GM03348 (cell line): ENCODE measurements at places on chromosomes 1 and 21.

DNA sequence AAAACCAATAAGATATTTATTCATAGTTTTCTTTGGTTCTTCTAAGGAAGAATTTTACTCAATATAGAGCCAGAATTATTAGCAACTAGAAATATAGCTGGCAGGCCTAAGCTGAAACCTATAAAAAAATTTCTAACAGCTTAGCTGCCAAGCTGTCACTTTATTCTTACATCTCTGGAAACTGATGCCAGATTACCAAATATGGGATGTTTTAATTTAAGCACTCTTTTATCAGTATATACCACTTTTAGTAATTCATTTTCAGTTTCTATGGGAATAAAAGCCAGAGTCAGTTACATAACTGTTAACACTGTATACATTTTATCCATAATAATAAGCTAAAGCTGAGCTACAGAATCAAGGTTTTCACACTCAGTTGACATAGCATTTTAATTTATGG is 68.7 kb upstream of the MPC2 start:
- no peak for DNase-seq

GRCh38 chr1:192860478-192861185 is 51.8 kb downstream of the RGS2 start:
- no peak for DNase-seq

- DNase-seq: no peak
These were observed 15.4 kb downstream of the POLR3GL start for GRCh38 chr1:145979746-145980456.

GRCh38 chr1:20640183-20640597 is 6.9 kb downstream of the PINK1 start:
- DNase-seq: peak; percentile 77

DNA sequence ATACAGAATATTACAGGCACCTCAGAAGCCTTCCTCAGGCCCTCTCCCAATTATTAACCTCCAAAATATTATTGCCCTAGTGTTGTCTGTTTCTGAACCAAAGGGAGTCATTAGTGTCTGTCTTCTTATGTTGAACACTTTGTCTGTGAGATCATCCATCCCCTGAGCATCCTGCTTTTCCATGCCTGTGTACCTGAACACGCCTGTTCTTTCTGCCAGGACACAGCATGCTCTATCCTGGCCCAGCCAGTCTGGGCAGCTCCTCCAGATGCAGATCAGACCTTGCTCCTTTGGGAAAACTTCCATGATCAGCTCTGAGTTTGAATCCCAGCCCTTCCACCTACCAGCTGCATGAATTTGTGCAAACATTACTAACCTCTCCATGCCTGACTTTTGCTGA is 11.0 kb upstream of the CDC42 start:
- no peak for DNase-seq

GRCh38 chr1:226253933-226254332 is 30.5 kb downstream of the MIXL1 start:
- DNase-seq: no peak

DNA sequence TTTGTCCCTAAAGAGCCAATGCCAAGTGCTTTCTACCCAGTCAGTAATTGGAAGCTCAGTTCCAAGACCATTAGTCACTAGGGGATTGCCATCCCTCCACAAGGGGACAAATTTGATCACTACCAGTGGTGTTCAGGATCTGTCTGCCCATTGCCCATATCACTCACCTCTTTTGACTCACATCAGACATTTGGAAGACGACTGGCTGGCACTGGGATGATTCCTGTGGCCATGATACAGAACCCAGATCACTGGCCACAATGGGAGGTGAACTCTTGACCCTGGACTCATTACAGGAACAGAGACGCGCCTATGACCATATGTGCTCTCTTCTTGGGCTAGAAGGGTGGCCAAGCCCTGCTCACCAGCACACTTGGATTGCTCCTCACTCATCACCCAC is 71.0 kb downstream of the COLGALT2 start:
- no peak for DNase-seq

DNA sequence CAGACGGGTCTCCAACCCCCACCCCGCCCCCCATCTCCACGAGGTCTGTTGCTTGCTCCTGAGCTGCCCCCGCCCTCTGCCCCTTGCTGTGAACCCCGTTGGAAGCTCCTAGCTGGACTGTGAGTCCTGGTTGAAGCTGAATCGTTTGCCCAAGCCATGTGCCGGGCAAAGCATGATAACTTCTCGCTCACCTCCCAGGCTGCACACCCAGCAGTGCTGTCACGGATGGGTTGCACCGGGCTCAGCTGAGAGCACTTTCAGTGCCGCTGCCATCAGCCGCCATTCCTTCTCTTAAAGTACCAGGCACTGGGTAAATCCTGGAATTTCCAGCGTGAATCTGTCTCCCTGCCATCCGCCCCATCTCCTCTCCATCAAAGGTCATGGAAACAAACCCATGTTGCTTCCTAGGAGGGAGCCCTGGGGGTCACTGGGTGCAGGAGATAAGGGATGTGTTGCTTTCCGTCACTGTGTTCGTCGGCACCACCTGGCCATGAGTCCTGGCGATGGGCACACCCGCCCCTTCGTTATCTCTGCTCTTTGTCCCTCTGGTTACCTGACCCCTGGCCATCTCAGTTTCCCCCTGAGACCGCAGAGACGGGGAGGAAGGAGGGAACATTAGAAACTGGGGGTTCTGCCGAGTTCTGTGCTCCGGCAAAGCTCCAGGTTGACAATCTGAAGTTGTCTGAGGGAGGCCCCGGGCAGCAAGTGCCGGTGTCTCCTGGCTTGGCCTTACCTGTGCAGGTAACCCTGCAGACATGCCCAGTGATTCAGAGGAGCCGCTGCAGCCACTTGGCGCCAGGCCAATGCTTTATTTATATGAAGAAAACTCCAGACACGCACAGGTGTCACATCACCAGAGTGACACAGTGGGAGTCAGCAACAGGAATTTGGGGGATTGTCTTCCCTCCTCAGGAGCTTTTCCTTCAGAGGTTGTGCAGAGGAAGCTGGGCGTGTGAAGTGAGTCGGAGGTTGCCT is 2.7 kb downstream of the PDE9A start:
- DNase-seq: no peak

DNA sequence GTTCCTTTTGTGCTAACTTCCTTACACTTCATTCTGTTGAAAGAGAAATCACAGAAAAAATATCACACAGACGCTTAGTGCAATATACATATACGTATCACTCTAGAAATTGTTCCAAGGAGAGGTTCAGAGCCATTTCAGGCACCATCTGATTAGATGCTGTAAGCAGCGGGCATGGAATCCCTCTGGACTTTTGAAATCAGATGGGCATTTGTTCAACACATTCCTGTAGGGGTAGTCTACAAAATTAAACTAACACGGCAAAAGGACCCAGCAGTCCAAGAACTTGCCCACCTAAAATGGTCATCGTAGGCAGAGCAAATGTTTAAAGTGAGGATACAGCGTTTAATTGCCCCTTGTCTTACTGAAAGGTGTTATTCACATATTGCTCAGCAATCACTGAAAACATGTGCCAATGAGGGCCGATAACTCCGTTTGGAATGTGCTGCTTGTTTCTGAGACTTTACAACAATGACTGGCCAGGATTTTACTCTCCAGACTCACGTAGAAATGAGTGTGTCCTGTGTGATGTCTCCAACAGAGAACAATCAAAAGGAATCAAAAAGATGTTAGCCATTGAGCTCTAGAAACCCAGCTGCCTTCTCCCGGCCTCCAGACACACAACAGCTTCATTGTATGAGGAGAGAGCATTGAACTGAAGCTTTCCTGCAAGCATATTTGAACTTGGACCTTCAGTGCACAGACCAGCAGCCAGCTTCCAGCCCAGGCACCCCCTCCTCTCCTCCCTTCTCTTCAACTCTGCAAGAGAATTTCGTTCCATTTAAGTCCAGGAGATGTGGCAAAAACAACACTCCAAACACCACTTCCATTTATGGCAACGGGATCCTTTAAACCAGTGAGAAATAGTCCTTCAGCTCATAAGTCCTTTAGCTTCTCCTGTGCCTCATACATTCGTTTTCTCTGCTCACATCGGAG is 32.1 kb upstream of the ADORA3 start:
- peak; percentile 47 for DNase-seq

- DNase-seq: no peak
These were observed 3.1 kb upstream of the DDR2 start for GRCh38 chr1:162629077-162629627.

DNA sequence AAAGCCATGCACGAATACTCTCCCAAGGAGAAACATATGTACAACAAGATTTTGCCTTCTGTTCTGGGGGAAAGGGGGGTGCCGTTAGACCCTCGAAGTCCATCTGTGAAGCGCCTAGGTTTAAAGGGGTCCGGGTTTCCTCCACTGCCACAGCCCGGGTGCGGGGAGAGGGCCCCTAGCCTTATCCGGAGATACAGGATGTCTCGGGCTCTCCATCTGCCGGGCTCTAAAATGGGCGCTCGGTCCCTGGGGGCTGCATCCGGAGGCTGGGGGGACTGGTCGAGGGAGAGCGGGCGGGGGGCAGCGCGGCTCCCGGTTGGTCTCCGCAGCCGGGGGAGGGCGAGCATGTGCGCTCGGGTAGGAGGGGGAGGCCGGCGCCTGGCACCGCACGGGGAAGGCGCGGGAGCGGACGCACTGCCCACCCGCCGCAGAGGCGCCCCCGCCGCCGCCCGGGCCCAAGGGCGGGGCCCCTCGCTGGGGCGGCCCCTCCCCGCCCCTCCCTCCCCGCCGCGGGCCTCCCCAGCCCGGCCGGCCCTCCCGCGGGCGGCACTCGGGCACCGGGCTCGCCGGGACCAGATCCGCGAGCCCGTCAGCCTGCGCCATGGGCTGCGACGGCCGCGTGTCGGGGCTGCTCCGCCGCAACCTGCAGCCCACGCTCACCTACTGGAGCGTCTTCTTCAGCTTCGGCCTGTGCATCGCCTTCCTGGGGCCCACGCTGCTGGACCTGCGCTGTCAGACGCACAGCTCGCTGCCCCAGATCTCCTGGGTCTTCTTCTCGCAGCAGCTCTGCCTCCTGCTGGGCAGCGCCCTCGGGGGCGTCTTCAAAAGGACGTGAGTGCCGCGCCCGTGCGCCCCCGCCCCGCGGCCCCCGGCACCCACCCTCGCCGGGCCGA is 63.1 kb downstream of the ELK4 start:
- peak; percentile 52 for DNase-seq

DNA sequence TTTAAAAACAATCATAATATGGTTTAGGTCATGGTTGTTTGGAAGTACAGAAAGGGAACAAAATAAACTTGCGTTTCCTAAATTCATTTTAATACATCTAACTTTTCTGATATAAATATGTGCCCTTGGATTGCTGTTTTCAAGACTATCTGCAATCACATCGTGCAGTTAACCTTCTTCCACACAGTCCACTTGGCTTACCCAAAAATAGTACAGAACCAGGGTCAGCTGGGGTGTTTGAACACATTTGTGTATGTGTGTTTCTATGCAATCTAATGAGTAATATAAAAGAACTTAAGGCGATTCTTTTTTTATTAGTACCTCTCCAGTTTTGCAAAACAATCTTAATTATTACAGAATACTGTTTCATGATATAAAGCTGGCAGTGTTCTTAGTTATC is 19.9 kb downstream of the SAMSN1 start:
- no peak for DNase-seq

- no peak for DNase-seq
These were observed 148.7 kb upstream of the NR5A2 start for GRCh38 chr1:199878823-199879222.

DNA sequence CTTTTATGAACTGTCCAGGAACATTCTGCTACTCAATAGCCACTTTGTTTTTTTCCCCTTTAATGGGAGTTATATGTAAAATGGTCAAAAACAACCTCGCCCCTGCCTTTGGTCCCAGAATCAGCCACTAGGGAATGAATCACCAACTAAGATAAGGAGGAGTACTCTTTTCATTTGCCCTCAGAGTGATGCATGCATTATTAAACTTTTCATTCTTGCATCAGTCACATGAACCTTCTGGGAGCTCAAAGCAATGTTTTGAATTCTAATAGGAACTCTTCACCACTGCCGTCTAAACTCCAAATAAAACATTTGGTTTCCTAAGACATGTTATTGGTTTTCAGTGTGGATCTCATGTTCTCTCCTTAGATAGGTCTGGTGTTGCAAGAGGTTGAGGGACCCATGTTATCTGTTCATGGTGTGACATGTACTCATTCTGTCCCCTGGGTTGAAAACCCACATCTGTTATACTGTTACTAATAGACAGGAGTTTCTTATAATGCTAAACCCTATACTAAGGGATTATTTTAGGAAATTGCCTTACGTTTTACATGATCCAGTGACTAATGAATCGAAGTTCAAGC is 17.8 kb upstream of the HSD17B7 start:
- DNase-seq: peak; percentile 56
